ENCODE measurements at places on chromosomes 6 and 20.

GRCh38 chr6:46947497-46947896, 25.8 kb upstream of the ADGRF5 start:
- DNase-seq, result no peak

DNA sequence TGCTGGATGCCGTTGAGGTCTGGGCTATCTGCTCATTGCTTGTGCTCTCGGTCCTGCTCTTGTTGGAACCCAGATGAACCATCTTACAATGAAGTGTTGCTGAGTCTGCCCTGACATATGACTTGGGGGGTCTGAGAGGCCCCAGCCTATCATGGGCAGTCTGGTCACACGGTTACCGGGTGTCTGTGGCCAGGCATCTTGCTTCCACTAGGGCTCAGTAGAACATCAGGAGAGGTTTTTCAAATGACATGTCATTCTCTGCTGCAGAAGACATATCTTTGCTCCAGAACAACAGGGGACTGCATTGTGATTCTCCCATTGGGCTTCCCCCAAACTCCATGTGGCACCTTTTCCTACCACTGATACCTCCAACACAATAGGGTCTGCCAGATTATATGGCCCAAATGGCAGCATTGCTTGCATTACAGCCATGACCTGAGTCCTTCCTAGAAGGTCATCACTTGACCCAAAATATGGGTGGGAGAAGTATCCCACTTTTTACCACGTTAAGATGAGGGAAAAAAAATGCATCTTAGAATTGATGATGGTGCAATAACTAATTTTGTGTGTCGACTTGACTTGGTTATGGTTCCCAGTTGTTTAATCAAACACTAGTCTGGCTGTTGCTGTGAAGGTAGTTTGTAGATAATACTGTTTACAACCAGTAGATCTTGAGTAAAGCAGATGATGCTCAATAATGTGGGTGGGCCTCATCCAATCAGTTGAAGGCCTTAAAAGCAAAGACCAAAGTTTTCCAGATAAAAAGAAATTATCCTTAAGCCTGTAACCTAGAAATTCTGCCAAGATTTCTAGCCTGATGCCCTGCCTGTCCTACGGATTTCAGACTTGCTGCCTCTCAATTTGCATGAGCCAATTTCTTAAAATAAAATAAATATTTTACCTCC, 241.0 kb downstream of the QKI start:
- no peak for DNase-seq

- no peak for DNase-seq
Observed at GRCh38 chr6:111047244-111047643, 40.1 kb upstream of the SLC16A10 start.

- no peak for DNase-seq
Observed at GRCh38 chr20:53804920-53805894, 211.6 kb upstream of the ZNF217 start.

DNA sequence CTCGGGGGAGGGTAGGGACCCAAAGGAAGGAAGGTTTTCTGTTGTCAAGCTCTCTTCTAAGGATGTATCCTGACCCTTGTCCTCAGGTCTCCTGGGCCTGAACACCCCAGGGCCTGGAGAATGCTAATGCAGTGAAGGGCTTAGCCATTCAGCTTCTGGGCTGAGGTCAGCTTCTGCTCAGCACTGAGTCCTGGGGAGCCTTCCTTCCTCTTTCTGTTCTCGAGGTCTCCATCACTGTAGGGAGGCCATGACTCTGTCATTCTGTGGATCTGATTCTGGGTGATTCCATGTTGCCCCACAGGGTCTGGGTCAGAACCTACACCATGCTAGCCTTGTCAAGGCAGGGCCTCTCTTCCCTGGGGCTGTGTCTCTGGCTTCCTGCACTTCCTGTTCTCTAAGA, 712.7 kb downstream of the DHX35 start:
- DNase-seq, result no peak

DNA sequence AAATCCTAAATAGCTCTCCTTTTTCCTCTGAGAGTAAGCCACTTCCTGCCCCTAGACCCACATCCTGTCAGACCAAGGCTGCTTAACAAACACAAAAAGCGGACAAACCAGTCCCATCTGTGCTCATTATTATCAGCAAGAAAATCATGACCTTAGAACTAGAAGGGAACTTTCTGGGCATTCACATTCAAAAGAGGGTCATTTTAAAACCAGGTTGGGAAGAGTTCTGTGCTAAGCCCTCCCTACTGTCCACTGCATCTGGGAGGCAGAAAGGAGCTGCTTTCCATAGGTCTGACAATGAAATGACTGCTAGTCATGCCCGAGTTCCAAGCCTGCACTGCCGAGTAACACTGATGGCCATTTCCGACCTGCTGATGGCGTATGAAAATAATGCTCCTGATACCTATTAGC, 15.4 kb downstream of the EZR start:
- DNase-seq, result no peak

DNA sequence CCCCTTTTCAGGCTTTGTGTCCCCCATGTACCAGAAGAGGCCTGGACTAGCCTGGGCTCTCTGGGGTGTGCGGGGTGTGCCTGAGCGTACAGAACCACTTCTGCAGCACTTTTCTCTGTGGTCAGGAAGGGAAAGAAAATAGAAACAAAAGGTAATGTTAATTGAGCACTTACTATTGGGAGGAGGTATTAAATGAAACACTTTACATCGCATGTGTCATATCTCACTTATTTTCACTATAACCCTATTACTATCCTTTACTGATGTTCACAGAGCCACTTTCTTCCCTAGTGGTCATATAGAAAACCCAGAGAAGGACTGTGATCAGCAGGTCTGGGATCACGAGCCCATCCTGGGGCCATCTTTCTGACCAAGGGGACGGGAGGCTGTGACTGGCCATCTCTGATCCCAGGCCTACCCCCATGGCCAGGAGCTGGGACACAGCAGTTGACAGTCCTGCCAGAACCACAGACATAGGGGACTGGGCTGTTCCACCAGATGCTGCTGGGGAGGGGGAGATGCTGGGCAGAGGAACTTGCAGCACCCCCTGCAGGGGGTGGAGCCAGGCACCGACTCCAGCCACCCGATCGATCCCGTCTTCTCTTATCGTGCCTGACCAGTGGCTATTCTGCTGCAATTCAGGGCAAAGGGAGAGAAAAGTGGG, 107.6 kb downstream of the VEGFA start:
- no peak for DNase-seq

DNA sequence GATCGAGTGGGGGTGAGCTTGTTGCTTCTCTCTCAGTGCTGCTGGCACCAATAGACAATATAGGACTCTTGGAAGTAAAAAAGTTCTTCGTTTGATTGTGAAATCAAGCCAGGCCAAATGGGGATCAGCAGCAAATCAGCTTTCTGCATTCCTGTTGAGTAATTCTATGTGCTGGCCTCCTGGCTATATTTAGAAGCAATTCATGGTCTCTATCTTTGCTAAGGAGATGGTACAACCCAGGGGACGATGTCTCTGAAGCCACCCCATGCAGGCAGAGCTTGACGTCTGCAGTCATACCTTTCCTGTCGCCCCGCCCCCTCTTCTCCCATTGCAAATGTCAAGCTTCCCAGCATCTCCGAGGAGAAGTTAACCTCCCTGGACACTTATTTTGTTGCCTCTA, 199.1 kb downstream of the SCP2D1 start:
- no peak for DNase-seq

- no peak for DNase-seq
Observed at GRCh38 chr20:61100489-61100888, 151.6 kb upstream of the CDH4 start.

- DNase-seq, result no peak
Observed at GRCh38 chr6:36323062-36323461, 13.6 kb downstream of the BNIP5 start.

DNA sequence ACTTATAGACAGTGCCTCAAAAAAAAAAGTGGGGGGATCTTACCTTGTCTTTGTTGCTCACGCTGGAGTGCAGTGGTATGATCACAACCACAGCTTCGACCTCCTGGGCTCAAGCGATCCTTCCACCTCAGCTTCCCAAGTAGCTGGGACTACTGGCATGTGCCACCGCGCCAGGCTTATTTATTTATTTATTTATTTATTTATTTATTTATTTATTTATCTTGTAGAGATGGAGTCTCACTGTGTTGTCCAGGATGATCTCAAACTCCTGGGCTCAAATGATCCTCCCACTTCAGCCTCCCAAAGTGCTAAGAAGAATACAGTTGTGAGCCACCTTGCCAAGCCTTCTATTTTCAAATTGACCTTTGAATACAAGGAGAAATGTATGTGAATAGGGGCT, 553.0 kb upstream of the BTBD3 start:
- DNase-seq, result no peak

DNA sequence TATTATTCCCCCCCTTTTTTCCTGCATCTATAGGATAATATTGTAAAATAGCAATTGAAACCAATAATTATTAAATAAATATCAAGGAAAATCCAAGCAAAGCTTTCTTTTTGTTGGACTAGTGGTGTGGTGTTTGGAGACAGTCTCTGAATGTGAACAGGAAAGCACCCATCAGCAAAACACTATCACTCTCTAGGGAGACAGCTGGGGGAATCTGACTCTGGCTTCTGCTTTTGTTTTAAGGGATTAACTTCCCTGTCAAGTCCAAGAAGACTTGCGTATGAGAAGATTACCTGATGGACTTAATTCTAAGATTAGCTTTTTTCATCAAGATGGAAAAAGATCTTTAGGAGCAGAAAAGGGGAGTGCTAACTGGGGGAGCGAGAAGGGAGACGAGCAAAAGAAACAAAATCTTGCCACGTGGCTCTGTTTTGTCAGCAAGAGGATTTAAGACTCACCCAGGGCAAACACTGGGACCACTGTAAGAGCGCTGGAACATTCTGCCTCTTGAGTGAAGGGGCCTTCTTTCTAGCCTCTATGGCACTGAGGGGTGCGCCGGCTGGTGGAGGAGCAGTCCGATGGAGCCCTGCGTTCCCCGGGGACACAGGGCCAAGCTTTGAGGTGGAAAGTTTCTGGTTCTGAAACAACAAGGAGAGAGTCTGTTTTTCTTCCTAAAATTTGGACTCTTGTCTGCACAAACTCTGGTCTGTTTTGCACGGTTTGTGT, 570 bp downstream of the TULP4 start:
- DNase-seq, result no peak

DNA sequence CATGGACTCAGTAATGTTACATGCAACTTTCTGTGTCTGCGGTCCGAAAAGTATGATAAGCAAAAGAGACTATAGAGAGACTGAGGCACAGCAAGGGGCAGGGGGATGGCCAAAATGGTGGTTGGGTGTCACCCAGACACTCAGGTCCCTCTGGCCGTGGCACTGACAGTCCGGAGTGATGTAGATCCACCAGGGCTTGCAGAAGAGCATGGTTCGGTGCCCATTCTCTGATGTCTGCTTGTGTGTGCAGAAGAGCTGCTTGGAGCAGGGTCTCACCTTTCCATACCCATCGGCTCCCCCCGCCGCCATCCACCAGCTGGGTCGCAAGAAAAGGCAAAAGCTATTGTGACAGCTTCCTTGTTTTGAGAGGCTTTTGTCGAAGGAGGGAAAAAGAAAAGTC, 6.6 kb upstream of the APCDD1L start:
- DNase-seq, result no peak

DNA sequence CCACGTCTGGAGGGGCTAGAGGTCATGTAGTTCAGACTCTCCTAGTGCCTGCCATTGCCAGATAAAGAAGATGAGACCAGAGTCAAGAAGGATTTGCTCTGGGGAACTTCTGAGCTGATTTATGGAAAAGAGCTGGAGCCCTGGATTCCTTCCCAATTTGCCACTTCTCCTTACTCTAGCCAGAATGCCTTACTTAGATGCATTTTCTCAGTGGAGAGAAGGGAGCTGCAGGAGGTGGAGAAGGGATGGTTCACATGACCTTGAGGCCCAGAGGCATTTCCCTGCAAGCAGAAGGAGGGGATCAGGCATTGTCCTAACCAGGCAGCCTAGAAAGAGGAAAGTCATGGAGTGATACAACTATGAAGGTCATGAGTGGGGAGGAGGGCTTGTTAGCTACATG, 122.2 kb downstream of the UNC5CL start:
- no peak for DNase-seq

Data from NCI-H1417 treated with DMSO at 0.1 percent for 48 hours (cell line).